ENCODE measurements at places on chromosomes 2 and 18.
A peak's percentile ranks its signal among the peaks of the same experiment; 100 is the strongest.

DNA sequence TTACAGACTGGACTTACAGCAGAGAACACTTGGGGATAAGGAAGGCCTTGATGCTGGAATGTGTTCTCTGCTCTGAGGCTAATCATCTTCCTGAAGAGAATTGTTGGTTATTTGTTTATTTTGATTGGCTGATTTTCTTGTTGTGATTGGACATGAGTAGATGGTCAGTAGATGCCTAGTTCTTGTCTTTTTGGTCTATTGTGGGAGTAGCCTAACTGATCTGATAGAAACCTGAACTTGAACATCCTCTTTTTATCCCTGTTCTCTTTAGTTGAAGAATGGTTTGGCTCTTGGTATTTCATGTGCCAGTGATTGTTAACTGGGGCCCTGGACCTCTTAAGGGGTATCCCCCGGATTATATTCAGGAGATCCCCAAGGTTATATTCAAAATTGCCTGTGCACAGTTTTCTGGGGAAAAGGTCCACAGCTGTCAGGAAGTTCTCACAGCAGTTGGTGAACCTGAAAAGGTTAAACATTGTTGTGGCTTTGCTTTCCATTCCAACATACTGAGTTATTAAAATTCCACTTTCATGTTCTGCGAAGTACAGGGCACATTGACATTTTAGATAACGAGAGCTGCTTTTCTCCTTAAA lies 13.6 kb downstream of the TWSG1 start:
- DNase-seq = no peak

GRCh38 chr18:50401295-50401694 lies 26.4 kb downstream of the SKA1 start:
- DNase-seq = no peak

- DNase-seq = no peak
These were observed 206.5 kb downstream of the CPS1 start for GRCh38 chr2:210762604-210763588.

DNA sequence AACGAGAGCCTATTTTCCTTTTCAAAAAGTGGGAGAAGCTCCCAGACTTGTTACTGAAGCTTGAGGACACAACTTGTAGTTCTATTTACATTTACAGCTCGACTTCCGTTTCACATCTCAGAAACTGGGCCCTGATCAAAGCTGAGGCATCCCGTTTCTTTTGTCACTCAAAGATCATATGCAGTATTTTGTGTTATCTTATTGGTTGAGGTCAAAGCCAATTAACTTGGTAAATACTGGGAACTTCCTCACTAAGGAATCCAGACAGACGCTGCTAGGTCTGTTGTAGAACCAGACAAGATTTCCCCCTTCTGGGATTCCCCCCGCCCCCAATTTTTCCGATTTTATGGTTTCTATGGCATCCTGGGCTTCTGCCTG lies 50.3 kb downstream of the TSN start:
- no peak for DNase-seq

GRCh38 chr18:31190919-31191318 lies 28.3 kb upstream of the DSC1 start:
- DNase-seq = no peak

GRCh38 chr2:230781130-230781797 lies 68.6 kb downstream of the CAB39 start:
- no peak for DNase-seq

DNA sequence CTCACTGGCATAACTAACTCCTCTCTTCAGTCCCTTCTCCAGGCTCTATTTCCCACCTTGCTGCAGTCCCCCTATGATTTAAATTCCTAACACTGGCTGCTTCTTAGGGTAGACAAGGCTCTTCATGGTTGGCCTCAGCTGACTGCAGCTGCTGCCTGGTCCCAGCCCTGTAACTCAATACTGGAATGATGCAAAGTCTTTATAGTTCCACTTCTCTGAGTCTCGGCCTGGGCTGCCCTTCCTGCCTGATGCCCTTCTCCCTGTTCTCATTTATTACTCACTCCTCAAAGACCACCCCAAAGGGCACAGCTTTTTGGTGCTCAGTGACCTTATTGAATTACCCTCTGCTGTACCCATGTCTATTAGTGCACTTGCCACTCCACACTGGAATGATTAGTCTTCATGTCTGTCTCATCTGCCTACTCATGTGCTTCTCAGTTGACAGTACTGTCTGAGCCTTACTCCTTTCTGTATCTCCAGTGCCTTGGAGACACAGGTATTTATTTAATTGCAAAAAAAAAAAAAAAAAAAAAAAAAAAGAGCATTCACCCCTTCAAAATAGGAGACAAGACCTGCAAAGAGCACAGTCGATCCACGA lies 199.4 kb upstream of the REV1 start:
- no peak for DNase-seq

GRCh38 chr2:159073256-159073655 lies 104.8 kb downstream of the TANC1 start:
- DNase-seq = no peak

GRCh38 chr2:60213865-60214625 lies 339.4 kb downstream of the BCL11A start:
- peak; percentile 49 for DNase-seq

DNA sequence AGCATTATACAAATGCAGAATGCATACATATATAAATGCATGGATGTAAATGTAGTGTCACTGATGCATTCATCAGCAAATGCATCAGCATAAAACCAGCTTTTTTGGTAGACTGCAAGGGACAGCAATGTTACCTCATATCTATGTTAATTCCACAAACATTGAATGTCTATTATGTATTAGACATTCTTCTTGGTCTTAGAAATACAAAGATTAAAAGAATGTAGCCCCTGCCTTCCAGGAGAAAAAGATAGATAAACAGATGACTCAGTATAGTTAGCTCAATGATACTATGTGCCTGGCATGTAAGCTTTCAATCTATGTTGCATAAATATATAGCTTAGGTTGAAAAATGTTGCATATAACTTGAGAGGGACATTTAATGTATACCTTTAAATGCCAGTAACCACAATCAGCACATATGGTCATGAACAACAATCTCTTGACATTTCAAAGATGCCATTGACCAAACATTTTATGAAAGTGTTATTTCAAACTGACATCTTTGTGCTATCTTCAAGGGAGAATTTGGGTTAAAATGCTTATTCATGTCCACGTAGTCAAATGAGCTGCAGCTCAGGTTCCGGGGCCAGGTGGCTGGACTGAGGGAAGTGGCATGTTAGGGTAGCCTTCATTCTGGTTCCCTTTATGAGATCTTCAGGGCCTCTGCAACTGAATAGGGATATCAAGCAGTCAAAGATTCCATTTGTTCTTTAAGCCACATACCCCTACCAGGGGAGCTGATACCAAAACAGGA lies 45.2 kb upstream of the GCG start:
- no peak for DNase-seq

DNA sequence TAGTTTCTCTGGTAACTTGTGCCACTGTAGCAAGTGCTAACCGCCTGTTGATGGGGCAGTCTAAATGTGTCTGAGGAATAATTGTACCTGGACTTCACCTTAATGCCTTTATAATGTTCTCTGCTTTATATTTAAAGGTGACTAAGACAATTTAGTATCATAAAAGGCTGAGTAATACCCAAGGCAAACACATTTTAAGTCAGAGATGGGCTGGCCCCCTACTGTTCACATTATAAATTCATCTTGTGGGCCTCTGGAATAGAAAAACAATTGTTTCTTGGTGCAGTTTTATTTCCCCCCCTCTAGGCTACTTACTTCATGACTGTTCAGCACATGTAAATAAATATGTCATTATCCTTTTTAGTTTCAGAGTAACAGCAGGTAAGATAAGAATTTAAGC lies 559.3 kb upstream of the PIK3C3 start:
- peak; percentile 42 for DNase-seq

GRCh38 chr2:215654148-215654819 lies 218.4 kb upstream of the FN1 start:
- no peak for DNase-seq

DNA sequence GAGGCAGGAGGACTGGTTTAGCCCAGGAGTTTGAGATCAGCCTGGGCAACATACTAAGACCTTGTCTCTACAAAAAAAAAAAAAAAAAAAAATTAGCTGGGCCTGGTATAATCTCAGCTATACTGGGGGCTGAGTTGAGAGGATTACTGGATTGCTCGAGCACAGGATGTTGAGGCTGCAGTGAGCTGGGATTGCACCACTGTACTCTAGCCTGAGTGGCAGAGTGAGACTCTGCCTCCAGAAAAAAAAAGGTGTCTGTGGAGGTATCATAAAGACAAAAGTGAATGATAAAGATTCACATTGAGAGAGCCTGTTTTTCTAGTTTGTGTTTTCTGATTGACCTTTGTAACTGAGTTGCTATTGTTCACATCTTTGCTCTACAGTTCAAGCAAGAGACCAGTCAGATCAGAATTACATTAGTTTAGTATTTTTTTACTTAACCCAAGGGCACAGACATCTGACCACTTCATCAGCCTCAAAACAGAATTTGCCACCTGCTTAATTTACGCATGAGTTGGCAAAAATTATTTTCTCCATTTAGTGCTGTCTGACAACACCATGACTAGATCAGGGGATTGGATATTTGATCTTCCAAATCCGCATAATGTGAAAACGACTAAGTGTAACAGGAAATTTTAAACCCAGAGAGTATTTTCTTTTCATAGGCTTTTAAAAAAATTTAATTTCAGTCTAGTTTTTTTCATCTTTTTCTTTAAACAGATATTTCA lies 271.0 kb downstream of the TGIF1 start:
- DNase-seq = no peak

DNA sequence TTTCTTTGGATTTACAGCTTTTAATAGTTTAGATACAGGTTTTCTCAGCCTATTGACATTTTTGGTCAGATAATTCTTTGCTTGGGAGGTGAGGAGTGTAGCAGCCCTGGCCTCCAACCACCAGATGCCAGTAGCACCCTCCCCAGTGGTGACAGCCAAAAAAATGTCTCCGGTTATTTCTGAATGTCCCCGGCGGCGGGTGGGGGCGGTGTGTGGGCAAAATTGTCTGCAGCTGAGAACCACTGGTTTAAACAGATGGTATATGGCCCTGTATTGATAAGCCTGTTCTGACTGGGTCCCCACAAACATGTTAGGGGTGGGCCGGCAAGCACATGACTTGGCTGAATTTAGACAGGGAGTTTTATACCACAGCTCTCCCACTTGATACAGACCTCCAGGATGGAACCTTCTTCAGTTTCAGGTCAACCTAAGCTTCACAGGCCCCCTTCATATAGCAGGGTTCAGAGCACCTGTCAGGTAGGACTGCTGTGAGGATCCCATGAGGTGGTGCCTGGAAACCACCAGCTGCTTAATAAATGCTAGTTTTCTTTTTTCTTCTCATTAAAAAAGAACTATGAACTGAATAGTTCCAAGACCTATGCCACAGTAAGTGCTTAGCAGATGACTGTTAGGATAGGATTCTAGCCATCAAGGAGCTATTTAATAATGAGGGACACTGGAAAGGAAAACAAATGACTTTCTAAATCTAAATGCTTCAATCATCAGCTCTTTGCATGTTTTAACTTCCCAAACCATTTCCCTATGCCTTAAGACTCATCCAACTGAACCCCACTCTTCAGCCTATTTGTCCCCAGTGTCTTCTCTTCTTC lies 18.1 kb downstream of the LPIN2 start:
- no peak for DNase-seq

DNA sequence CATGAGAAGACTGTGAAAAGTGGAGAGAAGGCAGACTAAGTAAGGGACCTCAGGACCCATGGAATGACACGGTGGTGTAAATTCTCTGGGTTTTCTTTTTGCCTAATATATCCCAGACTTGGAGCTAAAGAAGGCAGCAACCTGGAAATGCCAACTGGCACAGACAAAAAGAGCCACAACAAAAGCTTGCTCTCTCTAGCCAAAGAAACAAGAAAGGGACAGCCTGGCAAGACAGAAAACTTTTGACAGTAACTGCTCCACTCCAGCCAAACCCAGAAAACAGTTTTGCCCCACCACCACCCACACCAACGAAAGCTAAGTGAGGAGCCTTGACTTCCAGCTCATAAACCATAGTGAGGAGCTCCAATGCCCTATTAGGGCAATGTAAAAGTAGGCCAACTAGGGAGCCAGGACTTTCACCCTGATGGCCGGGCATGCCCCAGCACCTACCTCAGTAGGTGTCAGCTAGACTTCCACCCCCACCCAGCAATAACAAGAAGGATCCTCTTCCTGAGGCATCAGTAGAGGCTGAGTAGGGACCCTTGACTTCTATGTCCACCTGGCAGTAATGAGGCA lies 35.5 kb downstream of the PELI1 start:
- DNase-seq = no peak

GRCh38 chr2:121211251-121211650 lies 73.8 kb downstream of the TFCP2L1 start:
- no peak for DNase-seq

GRCh38 chr2:236976266-236977062 lies 109.2 kb upstream of the COPS8 start:
- no peak for DNase-seq

- DNase-seq = no peak
These were observed 112.6 kb downstream of the ARHGAP28 start for GRCh38 chr18:6842081-6842480.

- no peak for DNase-seq
These were observed 65.3 kb downstream of the SUCLG1 start for GRCh38 chr2:84393829-84394228.

DNA sequence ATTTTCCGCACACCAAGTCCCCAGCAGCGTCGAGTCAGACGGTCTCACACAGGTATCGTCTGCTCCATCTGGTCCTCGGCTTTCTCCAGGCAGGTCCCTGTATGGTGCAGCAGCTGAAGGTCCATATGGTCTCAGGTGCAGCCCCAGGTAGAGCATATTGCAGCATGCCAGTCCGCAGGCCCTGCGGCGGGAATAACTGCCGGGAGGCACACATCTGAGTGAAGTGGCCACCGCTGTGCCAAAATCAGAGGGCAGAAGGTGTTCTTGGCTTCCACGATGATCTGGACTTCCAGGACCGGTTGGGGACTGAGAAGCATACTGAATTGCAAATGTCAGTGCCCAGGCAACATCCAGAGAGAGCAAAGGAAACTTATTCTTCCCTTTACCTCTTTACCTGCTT lies 320.3 kb downstream of the RNF144A start:
- DNase-seq = no peak

DNA sequence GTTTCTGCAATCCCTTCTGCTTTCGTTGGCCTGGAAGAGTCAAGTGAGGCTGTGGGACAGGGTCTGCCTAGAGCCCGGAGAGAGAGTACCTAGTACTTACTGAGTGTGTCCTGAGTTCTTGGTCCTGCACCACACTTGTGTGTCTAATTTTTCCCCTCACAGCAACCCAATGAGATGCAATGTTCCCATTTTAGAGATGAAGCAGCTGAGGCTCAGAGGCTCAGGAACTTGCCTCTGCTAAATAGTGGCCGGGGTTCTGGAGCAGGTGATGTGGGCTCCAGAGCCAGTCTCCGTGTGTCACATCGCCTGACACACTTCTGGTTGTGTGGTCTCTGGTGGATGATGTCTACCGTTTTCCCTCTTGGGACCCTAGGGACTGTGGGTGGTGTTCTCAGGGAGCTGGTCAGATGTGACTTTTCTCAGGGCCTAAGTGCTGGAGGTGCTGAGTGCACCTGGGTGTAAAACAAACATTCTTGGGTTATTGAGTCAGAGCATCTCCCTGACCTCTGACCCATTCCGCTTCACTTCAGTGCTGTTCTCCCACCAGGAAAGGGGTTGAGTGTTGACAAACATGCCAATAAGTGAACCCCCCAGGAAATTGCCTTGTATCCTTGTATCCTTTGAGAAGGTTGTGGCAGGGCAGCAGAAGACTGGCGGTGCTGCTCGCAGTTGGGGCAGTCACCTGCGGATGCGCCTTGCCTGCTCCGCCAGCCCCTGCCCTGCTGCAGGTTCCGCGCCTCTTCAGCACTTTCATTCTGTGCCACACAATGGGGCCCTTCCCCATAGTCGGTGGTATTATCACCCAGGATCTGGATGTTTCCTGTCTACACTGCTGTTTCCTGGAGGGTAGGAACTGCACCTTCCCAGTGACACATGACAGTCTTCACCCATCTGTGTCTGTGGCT lies 32.1 kb downstream of the HK2 start:
- DNase-seq = no peak

- DNase-seq = peak; percentile 46
These were observed 1.5 kb downstream of the ERBB4 start for GRCh38 chr2:212536817-212537725.
